Fibroblast of lung (primary cell): ENCODE measurements at places on chromosomes 5 and 9. TPM values are rescaled to one million over a fixed set of nuclear protein-coding genes. Genes with fewer than 3 reads are reported as not detected.

- DNase-seq, result no peak
These were observed 5.1 kb downstream of the GLDC start for GRCh38 chr9:6640268-6641051.

DNA sequence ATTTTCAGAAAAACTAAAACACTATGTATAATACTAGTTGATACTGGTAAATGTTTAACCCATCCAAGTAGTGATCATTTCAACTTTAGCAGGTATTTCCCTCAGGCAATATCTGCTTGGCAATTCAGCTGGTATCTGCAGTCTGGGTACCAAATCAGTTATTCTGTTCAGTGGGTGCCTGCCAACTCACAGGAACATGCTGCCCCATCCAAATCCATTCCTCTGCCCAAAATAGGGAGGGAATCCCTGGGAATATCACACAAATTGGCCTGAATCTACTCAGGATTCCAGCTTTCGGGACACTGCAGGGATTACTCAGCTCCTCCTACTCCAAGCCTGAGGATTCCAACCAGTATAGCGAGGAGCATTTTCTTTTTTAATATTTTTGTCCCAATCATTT is 61.7 kb upstream of the PDE4D start:
- DNase-seq, result no peak

DNA sequence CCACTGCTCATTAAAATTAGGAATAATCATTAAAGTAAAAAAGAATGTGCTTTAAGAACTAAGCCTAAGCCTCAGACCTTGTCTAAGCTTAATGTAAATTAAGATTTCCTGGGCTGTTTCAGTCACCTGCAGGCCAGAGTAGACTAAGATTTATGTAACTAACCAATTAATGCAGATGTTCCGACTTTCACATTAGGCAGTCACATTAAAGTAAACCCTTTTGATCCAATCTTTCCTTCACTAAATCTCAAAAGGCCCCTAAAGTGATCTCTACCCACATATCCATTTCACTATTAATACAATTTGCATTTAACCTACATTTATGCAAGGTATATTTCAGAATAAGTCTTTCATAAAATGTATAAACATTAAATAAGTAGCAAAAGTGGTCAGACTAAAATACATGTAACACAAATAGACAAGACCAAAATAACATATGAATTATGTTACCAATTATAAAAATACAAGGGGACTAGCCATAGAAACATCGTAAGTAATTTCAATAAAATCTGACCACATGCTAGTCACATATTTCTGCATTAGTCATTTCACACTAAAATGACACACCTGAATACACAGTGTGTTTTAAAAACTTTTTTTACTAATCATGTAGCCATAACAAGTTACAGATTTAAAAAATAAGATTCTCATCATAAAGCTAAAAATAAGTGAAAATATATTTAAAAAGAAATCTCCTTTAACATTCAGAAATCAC is 7.7 kb downstream of the NR3C1 start:
- no peak for DNase-seq

Gene PRUNE2
- 44.9 and 95.6 TPM in 2 replicates for total RNA-seq

Gene CSNK1G3
- 57.0 and 60.1 TPM in 2 replicates for total RNA-seq
